Effector memory CD4-positive, alpha-beta T cell (primary cell): ENCODE measurements at places on chromosomes 2 and 18.

- H3K27ac ChIP-seq, result no peak overlapping the region
- DNase-seq, result no peak
- peaks cover 5% of the 10 kb centered on the region for H3K36me3 ChIP-seq
These were observed 39.9 kb downstream of the DARS1 start for GRCh38 chr2:135945526-135945925.

- no peaks in the 10 kb centered on the region for H3K4me1 ChIP-seq
- DNase-seq, result no peak
- H3K36me3 ChIP-seq, result no peaks in the 10 kb centered on the region
- no peak overlapping the region for H3K4me3 ChIP-seq
- no peak overlapping the region for H3K27ac ChIP-seq
These were observed 696.8 kb downstream of the LRRTM4 start for GRCh38 chr2:76825140-76825970.

DNA sequence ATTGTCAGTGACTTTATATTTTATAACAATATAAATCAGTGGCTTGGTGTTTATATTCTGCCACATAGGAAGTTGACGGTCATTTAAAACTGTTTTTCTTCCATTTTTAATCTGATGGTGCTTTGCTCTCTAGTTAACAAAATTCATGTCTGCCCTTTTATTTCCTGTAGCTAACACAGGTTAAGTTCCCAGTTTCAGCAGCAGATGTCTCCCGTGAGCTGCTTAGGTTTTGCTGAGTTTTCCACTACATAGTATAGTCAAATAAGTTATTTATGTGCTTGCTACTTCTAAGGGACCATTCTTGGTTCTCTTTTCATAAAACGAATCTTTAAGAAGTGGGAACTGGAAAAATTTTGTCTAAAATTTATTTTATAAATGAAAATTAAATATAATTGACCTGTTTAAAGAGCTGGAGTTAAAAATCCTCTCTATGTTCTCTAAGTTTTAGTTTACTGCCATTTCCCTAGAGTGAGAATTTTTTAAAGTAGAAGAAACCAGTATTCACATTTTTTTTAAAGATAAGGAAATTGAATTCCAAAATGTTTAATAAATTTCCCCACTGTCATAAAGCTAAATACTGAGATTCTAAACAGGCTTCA, 20.6 kb downstream of the HTR2B start:
- no peak overlapping the region for H3K27ac ChIP-seq
- H3K27me3 ChIP-seq, result no peaks in the 10 kb centered on the region
- peaks cover 18% of the 10 kb centered on the region for H3K36me3 ChIP-seq

DNA sequence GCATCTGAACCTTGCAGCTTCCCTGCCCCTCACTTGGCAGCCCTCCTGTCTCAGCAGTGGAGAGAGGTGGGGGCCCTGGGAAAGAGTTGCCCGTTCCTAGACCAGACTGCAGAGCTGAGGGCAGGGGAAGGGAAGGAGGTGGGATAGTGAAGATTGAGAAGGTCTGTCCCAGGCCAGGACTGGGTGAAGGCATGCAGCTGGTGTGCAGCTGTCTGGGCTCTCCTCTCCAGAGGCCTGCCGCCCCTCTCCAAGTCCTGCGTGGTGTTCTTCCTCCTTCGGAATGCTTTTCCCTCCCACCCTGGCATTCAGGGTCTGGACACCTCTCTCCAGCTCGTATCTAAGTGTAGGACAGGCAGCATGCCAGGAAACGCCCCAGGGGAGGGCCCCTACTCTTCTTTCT, 323.5 kb downstream of the CELF4 start:
- H3K36me3 ChIP-seq, result no peaks in the 10 kb centered on the region
- H3K27ac ChIP-seq, result no peak overlapping the region
- no peak overlapping the region for H3K4me3 ChIP-seq
- H3K27me3 ChIP-seq, result peaks cover 3% of the 10 kb centered on the region
- H3K4me1 ChIP-seq, result no peaks in the 10 kb centered on the region

GRCh38 chr2:205402011-205402410, 280.3 kb upstream of the NRP2 start:
- H3K4me1 ChIP-seq, result no peaks in the 10 kb centered on the region
- H3K4me3 ChIP-seq, result no peak overlapping the region
- no peak for DNase-seq
- H3K36me3 ChIP-seq, result no peaks in the 10 kb centered on the region

DNA sequence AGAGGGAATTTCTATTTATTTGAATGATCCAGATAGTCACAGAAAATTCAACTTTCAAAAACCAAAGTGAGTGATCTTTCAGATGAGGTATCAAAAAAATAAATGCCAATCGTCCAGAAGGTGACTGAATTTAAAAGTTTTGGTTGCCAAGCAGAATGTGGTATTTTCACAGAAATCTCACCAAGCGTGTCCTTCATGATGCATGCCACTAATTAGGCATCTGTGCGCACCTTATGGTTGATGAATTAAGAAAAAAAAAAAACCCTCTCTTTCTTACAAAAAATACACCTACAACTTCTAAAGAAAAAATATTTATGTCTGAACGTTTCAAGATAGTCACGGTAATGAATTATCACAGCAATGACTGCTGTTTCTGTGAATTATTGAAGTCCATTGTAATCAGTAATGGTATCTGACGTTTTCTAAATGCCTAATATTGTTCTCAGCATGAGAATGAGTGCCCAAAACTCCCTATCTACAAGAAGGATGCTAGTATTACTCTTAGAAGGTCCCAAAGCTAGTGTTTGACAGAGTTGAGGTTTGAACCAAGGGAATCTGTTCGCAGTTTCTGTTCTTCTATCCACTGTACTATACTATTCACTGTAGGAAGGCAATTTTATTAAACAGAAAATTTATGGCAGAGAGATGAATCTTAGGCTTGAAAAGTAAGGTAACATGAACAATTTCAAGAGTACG, 219.6 kb upstream of the NETO1 start:
- no peak for DNase-seq
- H3K4me1 ChIP-seq, result no peaks in the 10 kb centered on the region
- no peaks in the 10 kb centered on the region for H3K27me3 ChIP-seq

DNA sequence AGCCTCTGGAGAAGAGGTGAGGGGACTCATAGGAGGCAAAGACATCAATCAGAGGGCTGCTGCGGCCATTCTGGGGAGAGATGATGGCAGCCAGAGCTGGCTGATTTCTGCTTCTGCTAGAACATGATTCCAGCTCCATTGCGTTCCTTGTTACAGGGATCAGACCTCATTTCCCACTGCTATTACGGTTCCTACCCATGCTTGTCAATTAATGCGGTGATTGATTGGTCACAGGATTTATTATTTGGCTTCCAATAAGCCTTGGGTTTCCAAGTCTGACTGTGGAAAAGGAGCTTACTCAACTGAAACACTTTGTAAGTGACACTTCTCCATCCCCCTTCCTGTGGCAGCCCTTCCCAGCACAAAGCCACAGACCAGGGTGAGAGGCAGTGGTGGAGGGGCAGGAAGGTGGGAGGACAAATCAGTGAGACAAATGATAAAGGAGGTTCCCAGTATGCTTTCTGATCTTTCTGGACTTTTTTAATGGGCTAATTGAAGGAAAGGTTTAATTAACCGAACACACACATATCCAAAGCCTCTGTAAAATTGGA, 26.8 kb upstream of the CTLA4 start:
- H3K27me3 ChIP-seq, result no peaks in the 10 kb centered on the region
- H3K4me1 ChIP-seq, result no peaks in the 10 kb centered on the region
- H3K36me3 ChIP-seq, result no peaks in the 10 kb centered on the region
- no peak overlapping the region for H3K27ac ChIP-seq

- no peaks in the 10 kb centered on the region for H3K4me1 ChIP-seq
- no peak overlapping the region for H3K27ac ChIP-seq
- no peak for DNase-seq
These were observed 38.6 kb downstream of the SNORC start for GRCh38 chr2:232908695-232909094.

GRCh38 chr2:128284037-128284441, 34.6 kb downstream of the HS6ST1 start:
- DNase-seq, result no peak
- no peaks in the 10 kb centered on the region for H3K36me3 ChIP-seq
- no peaks in the 10 kb centered on the region for H3K4me1 ChIP-seq
- H3K27ac ChIP-seq, result no peak overlapping the region

DNA sequence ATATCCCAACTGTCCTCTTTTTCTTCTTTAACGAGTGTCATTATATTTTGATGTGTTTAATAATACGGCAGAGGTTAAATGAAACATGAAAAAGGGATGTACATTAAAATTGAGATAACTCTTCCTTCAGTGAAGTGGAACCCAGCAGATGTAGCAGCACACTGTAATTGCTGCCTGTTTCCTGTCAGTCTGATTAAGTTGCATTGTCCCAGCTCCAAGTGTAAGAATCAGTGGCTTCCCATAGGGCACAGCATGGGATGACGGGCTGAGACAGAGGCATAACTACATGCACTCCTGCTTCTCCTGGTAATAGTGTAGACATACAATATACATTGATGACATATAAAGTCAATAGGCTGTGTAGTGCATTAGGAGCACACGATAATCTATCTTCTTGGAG, 175.8 kb upstream of the TCF4 start:
- no peaks in the 10 kb centered on the region for H3K27me3 ChIP-seq
- H3K4me1 ChIP-seq, result no peaks in the 10 kb centered on the region
- H3K27ac ChIP-seq, result no peak overlapping the region

GRCh38 chr18:79411614-79412526, 16.1 kb downstream of the NFATC1 start:
- H3K4me3 ChIP-seq, result no peak overlapping the region
- no peaks in the 10 kb centered on the region for H3K27me3 ChIP-seq
- H3K4me1 ChIP-seq, result peaks cover 8% of the 10 kb centered on the region
- no peak overlapping the region for H3K27ac ChIP-seq

- no peaks in the 10 kb centered on the region for H3K36me3 ChIP-seq
- no peaks in the 10 kb centered on the region for H3K27me3 ChIP-seq
- H3K4me3 ChIP-seq, result no peak overlapping the region
- DNase-seq, result no peak
- H3K27ac ChIP-seq, result no peak overlapping the region
- H3K4me1 ChIP-seq, result no peaks in the 10 kb centered on the region
These were observed 25.1 kb downstream of the C18orf54 start for GRCh38 chr18:54382733-54383252.

DNA sequence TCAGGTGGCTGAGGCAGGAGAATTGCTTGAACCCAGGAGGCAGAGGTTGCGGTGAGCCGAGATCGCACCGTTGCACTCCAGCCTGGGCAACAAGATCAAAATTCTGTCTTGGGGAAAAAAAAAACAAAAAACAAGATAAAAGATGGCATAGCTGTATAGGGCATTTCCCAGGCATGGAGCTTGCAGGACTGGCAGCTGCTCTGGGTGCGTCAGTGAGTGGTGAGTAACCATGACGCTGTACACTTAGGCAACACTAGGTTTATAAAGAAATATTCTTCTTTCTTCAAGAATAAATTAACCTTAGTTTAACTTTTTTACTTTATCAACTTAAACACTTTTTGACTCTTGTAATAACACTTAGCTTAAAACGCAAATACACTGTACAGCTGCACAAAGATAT, 15.4 kb downstream of the TGOLN2 start:
- H3K4me1 ChIP-seq, result peaks cover 21% of the 10 kb centered on the region
- H3K4me3 ChIP-seq, result no peak overlapping the region
- H3K27me3 ChIP-seq, result no peaks in the 10 kb centered on the region
- no peak for DNase-seq
- no peak overlapping the region for H3K27ac ChIP-seq
- peaks cover 18% of the 10 kb centered on the region for H3K36me3 ChIP-seq

- H3K27me3 ChIP-seq, result no peaks in the 10 kb centered on the region
- H3K4me3 ChIP-seq, result peak within 1 kb of the TSS; percentile 92
- peak within 1 kb of the TSS; percentile 93 for H3K27ac ChIP-seq
- no peaks in the 10 kb centered on the region for H3K36me3 ChIP-seq
- DNase-seq, result peak; percentile 98
These were observed at the start of the genes APLF and FBXO48 for GRCh38 chr2:68467077-68467960. Gene APLF (plus strand): TSS chr2:68467585. CDS start chr2:68467732, 147 bp downstream. Gene FBXO48 (minus strand): TSS chr2:68467294. CDS start chr2:68465145, 2,149 bp downstream.

- no peaks in the 10 kb centered on the region for H3K4me1 ChIP-seq
- H3K36me3 ChIP-seq, result no peaks in the 10 kb centered on the region
- no peaks in the 10 kb centered on the region for H3K27me3 ChIP-seq
These were observed at the start of gene ICA1L for GRCh38 chr2:202871300-202872141. Gene ICA1L (minus strand): TSS chr2:202871766. CDS start chr2:202829009, 42,757 bp downstream.

- no peak overlapping the region for H3K4me3 ChIP-seq
- no peaks in the 10 kb centered on the region for H3K36me3 ChIP-seq
- no peaks in the 10 kb centered on the region for H3K27me3 ChIP-seq
- H3K4me1 ChIP-seq, result no peaks in the 10 kb centered on the region
- no peak for DNase-seq
These were observed 1055.2 kb upstream of the FANCL start for GRCh38 chr2:59296279-59296678.

GRCh38 chr2:183408562-183408961, 284.3 kb downstream of the NUP35 start:
- H3K27ac ChIP-seq, result no peak overlapping the region
- no peaks in the 10 kb centered on the region for H3K36me3 ChIP-seq
- no peaks in the 10 kb centered on the region for H3K4me1 ChIP-seq
- no peak overlapping the region for H3K4me3 ChIP-seq
- DNase-seq, result no peak
